IPS DF 19.7 (cell line): ENCODE measurements at places on chromosomes 4 and X.

GRCh38 chrX:12843061-12843667, 23.7 kb upstream of the TLR7 start:
- no peak for DNase-seq

DNA sequence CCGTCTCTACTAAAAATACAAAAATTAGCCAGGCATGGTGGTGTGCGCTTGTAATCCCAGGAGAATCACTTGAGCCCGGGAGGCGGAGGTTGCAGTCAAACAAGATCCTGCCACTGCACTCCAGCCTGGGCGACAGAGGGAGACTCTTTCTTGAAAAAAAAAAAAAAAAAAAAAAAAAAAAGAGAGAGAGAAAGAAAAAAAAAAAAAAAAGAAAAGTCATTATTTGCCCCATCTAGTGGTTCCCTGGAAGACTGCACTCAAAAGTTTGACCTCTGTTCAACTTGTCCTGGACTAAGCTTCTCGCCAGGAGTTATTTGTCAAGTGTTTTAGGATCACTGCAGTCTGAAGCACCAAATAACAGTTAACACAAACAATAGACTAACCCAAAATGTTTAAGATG, 45.3 kb upstream of the KCTD8 start:
- DNase-seq, result peak; percentile 7

DNA sequence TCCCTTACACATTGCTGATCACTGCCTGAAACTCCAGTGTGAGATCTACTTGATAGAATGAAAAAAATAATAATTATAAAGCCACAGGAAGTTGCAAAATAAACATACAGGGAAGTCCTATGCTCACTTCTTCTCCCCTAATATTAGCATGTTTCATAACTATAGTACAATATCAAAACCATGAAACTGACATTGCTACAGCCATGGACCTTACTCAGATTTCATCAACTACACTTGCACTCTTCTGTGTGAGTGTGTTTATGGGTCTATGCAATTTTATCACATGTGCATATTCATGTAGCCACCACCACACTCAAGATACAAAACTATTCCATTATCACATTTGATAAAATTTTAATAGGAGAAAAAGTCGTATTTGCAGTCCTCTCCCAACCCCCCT, 57.3 kb downstream of the SPINK2 start:
- DNase-seq, result no peak

DNA sequence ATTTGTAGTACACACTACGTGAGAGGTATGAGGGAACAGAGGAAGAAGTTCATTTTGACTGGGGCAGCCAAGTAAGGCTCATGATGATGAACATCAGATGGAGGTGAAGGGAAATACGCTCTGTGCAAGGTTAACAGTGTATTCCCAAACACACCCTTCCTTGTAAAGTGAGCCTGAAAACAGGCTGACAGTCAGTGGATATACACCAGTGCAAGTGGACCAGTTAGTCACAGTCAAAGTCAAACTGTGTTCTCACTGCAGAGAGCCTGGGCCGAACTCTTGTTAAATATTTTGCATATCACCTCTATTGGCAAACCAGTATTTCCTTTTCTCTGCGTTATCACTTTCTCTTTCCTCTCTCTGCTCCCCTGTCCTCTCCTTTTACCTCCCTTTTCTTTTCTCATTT, 23.4 kb upstream of the RHOH start:
- no peak for DNase-seq

- no peak for DNase-seq
Measured at GRCh38 chr4:88698519-88698918, 890 bp upstream of the NAP1L5 start.

DNA sequence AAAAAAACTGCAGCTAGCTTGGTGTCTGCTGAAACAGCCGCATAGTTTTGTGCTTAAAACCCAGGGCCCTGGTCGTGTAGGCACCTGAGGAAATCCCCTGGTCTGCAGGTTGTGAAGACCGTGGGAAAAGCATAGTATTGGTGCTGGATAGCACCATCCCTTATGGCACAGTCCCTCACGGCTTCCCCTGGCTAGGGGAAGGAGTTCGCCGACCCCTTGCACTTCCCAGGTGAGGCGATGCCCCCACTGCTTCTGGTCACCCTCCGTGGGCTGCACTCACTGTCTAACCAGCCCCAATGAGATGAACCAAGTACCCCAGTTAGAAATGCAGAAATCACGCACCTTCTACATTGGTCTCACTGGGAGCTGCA, 1105.1 kb downstream of the STPG2 start:
- no peak for DNase-seq

GRCh38 chrX:43661521-43662240, 5.6 kb downstream of the MAOA start:
- DNase-seq, result no peak

DNA sequence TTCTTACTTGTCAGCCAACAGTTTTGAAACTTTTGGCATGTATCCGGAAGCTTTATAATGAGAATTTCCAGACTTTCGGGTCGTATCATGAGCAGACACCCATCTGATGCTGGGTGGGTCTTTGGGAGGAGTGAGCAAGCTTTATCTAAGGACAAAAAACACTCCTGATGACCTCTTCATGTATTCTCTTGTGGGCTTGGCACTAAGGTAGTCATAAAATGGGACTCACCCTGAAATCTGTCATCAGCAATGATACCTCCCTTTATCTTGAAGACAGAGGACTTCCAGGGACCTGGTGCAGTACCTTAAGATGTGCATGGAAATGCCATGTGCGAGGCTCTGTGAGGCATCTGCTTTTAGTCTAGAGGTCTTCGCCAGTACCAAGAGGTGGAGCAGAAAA, 346.3 kb upstream of the PPARGC1A start:
- DNase-seq, result no peak

GRCh38 chr4:118076958-118077766, 42.9 kb downstream of the NDST3 start:
- DNase-seq, result no peak

DNA sequence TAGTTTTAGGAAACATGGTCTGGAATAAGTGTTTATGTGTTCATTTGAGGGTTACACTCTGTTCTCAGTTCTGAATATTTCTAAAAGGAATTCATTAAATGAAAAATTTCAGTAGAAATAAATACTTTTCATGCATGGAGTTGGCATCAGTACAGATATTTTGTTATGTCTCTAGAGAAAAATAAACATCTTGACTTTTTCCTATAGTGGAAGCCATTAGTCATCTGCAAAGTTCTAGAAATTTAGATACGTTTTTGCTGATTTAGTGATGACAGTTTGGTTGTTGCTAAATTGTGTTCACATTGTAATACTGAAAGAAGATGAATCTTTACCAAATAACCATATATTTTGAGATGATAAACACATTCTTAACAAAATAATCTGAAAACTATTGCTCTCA, 268.2 kb upstream of the TEX13A start:
- no peak for DNase-seq

GRCh38 chr4:151804086-151804630, 43.4 kb upstream of the GATB start:
- no peak for DNase-seq

DNA sequence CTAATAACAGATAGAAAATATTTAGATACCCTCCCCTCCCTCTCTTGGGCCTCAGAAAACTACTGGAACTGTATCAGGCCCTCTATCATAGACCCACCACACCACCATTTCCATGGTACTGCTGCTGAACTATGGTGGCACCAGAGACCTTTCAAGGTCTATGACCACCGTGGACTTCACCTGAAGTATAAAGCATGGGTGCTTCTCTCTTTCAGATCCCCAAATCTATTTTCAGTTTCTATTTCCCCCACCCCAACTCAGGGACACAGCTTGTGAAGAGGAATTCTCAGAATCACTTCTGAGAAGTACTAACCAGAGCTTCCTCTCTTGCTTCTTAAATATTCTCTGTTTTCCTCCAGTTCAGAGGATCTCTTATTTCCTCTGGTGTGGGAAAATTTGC, 840.8 kb upstream of the HTR2C start:
- DNase-seq, result no peak

DNA sequence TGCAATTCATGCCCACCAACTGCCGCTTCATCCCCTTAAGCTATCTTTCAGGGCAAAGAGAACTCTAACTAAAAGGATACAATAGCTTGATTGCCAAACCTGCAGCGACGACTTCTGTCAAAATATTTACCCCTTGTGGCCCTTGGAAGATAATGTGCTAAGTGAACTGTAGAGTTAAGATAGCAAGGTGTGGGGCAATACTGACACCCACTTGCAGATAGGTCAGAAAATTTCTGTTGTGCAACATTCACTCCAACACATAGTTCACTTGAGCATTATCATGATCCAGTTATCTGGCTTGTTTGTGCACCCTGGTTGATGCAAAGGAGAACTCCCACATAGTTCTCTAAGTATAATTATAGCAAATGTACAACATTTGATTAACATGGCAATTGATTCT, 55.6 kb downstream of the RHOXF2B start:
- no peak for DNase-seq

- no peak for DNase-seq
Measured at GRCh38 chrX:108032944-108033343, 11.9 kb upstream of the VSIG1 start.

GRCh38 chr4:186621959-186622553, 66.7 kb upstream of the MTNR1A start:
- DNase-seq, result no peak

DNA sequence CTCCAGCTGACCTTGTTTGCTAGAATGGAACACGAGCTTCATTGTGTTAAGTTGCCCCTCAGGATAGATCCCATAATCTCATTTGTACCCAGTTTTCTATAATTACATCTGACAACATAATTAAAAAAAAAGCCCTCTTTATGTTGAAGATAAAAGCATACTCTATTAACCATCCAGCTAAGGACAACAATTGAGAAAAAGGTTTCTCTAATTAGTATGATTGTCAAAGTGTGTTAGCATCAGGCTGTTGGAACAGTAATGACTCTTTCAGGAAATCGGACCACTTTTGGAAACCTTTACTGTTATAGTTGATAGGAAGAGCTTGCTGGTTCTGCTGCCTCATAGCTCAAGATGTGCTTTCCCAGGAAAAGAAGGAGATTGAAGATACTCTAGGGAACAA, 172.6 kb downstream of the FHIP1A start:
- no peak for DNase-seq

DNA sequence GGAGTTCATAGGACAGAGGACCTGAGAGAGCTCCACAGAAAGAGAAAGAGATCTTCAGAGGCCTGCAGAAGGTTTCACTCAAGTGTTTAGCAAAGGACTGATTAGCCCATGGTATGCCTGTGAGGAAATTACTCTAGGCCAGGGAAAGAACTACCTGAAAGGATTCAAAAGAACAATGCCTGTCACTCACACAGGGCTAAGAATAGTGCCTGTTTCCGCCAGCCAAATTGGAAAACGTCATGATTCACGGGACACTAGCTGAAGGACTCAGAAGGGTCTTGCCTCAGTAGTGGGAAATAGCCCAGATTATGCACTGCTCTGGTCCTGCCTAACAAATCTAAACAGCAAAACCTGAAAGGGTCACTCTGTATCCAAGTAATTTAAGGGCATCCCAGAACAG, 21.1 kb downstream of the SYTL4 start:
- DNase-seq, result no peak

DNA sequence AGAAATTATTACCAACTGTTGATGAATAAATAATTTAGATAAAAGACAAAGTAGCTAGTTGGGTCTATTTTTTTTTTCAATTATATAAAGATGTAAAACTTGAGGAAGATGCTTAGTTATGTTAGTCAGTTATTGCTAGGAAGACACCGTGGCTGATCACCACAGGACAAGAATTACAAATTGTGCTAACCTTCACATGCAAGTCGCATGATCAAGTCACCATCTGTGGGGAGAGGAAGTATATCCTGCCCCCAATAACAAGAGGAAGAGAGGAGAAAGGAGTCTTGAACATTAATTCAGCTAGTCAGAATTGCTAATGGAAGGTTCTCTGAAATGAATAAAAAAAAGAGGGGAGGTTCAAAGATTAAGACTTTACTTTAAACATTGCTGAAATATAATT, 52.3 kb downstream of the CPEB2 start:
- DNase-seq, result no peak

- no peak for DNase-seq
Measured at GRCh38 chr4:161364681-161365080, 799.1 kb downstream of the FSTL5 start.

GRCh38 chr4:7282786-7283440, 90.6 kb downstream of the SORCS2 start:
- DNase-seq, result no peak

- no peak for DNase-seq
Measured at GRCh38 chr4:151606061-151606460, 154.7 kb downstream of the GATB start.

DNA sequence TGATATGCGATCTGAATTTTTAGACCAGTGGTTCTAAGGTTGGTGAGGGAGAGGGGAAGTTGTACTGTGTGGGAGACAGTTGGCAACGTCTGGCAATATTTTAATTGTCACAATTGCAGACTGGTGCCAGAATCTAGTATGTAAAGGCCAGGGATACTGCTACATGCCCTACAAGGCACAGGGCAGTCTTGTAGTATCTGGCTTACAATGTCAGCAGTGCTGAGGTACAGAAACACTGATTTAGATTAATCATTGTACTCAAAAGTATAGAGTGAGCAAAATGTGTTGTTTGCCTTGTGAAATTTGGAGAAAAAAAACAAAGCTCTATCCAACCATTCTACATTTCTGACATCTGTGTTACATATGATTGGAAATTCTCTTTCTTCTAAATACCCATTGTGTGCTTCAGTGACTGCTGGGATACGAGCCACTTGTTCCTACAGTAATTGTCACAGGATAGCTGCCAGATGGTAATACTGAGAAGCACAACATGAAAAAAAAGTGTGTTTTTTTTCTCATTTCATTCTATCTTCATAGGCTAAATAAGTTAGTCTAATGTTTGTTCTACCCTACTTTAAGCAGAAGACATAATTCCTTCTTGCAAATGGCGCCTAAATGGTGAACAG, 526.7 kb upstream of the AGA start:
- no peak for DNase-seq

DNA sequence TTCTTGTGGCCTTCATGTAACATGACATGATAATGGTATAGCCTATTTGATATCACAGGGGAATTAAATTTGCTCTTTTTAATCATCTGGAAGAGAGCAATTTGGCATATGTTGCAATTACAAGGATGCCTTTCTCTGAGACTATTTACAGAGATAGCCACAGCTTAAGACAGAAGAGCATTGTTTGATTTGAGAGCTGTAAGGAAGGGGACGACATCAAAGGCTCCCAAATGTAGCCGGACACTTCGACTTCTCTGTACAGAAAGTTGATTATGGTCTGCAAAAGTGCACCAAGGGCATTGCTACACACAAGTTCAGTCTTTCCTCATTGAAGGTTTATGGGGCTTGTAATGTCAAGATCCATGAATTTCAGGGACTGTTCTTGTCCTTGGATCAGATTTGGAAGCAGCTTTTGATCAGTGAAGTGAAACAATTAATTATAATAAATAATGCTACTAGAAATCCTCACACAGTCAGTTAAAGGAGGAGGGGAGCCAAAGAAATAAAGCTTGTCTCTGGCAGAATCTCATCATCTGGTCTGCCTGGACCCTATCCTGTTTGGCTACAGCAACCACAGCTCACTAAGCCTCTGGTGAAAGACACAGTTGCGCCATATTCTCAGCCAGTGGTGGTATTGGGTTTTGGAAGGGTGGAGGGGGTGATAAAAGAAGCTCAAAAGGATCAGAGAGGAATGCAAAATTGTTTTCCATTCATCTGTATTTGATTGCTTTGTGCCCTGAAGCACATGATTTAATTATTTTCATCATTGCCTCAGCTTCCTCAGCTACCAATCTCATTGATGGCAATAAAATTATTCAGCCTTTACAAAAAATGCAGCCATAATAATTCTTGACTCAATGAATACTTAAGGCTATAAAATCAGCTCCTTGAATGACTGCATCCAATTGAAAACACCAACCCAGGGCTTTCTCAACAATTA, 654.3 kb upstream of the LCORL start:
- no peak for DNase-seq
